ENCODE measurements at places on chromosomes 16 and 17.

DNA sequence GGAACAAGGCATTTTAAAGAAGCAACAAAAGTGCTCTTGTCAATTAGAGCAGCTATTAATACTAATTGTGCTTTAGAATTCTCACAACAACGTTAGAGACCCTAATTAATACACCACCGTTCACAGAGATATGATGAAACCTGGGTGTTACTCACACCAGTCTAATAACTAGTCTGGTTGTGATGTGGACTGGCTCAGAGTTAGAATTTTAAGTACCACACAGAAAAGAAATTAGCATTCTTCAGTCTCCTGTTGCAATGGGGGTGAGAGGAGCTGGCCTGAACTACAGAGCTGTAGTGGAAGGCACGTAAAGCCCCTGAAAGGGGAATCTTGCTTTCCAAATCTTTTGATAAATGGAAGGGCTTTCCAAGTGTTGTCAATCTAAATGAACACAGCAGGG, 240.8 kb upstream of the TOX3 start:
- DNase-seq = no peak

DNA sequence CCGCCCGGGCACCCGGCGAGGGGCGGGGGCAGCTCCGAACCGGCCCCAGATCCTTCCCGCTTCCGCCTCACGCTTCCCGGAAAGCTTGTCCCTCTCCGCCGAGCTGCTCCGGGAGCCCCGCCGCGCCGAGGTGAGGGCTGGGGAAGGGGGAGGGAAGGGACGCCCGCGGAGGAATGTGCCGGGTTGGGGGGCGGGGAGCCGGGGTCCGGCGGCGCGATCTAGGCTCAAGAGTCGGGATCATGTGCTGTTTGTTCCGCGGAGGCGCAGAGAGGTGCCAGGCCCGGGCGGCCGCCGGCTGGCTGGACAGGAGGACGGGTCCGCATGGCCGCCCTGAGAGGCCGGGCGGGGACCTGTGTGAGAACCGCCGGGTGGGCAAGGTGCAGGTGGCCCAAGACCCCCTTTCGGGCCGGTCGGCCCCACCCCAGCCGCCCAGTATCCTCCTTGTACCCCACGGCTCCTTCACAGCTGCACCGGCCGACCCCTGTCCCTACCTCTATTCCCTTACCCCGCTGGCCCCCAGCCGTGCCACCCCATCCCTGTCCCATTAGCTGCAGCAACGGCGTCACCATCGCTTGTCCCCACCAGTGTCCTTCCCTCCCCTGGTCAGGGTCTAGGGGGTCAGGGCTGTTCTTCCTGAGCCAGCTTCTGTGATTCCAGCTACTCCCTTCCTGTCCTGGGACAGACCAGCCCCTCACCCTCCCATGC, 429 bp downstream of the KIF1C start:
- no peak for DNase-seq

- no peak for DNase-seq
These were observed 16.2 kb downstream of the PITPNA start for GRCh38 chr17:1546292-1546922.

GRCh38 chr17:57858838-57859237, 9.0 kb upstream of the MRPS23 start:
- DNase-seq = no peak

DNA sequence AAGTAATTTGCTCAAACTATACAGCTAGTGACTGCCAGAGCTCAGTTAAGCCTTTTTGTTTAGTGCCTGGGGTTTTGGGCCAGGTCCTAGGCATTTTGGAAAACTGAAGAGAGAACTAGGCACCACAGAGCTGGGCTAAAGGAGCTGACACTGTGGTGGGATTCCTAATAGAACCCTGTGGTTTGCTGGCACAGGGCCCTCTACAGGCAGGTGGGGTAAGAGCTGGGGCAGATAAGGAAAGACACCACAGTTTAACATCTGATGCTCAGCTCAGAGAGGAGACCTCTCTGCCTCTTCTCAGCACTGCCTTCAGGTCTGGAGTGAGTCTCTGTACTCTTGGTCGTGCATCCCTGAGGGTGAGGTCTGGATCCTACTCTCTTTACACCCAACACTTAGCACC, 121.2 kb downstream of the SNX11 start:
- DNase-seq = peak; percentile 40

GRCh38 chr16:17026600-17027242, 444.0 kb downstream of the XYLT1 start:
- peak; percentile 63 for DNase-seq

DNA sequence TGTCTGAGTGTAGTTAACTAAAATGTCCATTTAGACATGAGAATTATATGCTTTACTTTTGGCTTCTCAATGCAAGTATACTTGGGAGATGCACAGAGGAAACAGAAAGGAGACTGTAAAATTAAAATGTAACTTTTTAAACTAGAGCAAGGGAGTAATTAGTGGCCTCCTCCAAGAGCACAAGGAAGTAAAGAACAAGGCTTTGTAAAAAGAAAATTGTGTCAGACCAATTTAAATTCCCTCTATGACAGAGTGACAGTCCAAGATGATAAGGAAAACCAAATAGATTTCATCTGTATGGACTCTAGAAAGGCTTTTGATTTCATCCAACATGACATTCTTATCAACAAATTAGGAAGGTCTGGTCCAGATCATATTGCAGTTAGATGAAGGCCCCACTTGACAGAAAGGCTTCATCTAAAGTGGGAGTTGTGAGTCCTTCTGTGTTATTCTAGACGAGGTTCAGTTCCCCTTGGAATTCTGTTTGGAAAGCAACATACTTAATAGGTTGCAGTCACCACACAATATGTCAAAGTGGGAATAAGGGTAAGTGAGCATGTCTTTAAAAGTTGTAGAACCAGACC, 6.5 kb upstream of the CAPNS2 start:
- DNase-seq = no peak

DNA sequence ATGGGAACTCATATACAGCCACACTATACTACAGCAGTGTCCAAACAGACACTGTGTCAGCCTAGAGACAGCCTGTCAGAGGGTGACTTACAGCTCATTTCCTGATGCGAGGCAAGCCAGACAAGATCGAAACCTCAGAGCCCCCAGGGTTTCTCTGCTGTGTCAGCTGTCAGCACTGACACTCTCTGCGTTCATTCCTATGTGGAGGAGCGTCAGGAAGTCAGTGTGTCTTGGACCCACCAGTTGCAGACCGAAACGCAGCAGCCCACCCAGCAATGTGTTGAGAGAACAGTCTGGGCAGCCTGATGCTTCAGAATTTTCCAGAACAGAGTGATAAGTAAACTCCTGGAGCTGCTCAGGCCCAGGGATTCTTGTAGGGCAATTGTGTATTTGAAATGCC, 20.6 kb upstream of the MAPT start:
- DNase-seq = peak; percentile 29

- no peak for DNase-seq
These were observed 8.7 kb downstream of the USP36 start for GRCh38 chr17:78831688-78832540.

GRCh38 chr16:84754353-84754856, 54.6 kb downstream of the USP10 start:
- DNase-seq = peak; percentile 91

- no peak for DNase-seq
These were observed 2.3 kb downstream of the GAS2L2 start for GRCh38 chr17:35750526-35751395.

- DNase-seq = no peak
These were observed 299.8 kb downstream of the SEC14L1 start for GRCh38 chr17:77440560-77440981.

DNA sequence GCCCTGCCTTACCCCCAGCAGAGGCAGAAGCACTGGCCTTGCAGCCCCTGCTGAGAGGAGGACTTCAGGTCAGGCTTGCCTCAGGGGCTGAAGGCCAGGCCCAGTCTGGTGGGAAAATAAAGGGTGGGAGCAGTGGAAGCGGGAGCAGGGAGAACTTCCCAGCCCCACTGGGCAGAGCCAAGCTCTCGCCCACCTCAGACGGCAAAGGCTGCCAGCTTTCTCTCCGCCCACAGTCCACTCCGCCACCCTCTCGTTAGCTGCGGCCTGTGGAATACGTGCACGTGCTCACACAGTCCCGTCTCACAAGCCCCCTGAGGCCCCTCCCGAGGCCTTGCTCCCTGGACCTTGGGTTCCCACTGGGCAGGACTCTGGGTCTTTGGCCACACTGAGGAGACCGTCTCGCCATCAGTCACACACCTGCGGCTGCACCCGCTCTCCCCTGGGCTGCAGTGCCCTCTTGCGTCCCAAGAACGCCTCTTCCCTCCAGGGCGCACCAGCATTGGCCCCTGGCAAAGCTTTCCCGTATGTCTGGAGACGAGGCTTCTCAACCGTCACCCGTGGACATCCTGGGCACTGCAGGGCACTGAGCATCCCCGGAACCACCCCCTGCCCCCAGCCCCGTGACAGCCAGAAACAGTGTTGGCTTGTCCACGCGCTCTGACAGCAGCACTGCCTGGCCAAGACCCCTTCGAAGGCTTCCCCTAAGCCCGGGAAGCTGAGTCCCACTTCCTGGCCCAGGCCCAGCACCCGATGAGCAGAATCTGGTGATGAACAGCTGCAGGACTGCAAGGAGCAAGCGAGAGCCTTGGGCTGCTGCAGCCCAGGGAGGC, 8.3 kb downstream of the MRPL28 start:
- peak; percentile 72 for DNase-seq

DNA sequence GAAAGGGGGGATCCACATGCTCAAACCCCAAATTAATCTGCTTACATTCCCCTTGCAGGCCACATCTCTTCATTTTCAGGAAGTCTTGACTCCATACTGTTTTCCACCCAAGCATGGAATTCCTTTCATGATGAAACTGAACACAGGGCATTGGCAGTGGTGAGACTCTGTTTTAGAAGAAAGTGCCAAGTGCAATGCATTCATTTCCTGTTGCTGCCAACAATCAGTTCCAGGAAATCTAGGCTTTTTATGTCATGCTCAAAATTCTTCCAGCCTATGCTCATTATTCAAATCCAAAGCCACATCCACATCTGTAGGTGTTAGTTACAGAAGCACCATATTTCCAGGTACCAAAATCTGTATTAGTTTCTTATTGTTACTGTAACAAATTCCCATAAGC, 4.1 kb downstream of the CCL2 start:
- no peak for DNase-seq

GRCh38 chr16:14669776-14670175, 24.3 kb downstream of the PLA2G10 start:
- DNase-seq = no peak

DNA sequence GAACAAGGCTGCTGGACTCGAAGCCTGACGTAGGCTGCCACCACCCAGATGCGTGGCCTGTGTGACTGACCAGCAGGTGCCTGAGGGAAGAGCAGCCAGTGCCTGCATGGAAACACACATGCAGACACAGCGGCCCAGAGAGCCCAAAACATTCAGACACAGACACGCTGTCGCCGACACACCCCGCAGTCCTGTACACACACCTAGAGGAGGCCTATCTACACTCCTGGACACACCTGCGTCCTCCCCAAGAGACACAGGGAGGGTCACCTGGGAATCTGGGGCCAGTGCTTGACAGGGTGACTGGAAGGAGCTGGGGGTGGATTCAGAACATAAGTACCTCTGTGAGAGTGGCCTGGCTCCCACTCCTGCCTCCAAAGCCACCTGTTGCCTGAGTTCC, 6.1 kb upstream of the TSPOAP1 start:
- DNase-seq = no peak

DNA sequence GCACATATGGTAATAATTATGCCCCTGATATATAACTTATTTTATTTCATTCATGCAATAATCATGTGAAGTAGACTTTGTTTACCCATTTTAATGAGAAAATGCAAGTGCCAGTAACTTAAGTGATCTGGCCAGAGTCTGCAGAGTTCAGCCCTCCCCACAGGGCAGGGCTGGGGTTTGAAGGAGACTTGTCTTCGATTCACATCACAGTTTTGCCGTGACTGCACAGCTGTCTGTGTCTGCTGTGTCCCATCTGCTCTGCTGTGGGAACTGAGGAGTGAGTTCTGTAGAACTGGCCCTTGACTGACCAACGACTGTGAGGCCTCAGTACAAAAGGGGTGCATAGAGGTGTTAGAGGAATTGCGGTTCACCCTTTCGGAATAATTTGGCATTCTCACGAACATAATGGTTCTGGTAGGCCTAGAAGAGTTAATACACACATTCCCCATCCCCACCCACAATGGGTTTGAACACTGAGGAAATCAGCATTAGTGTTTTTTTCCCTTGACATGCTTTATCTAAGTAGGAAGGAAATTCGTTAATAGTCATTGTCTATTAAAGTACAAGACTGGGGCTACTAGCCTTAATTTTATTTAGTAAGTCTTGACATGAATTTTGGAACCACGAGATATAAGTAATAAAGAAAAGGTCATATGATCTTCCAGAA, 113.6 kb upstream of the MON1B start:
- no peak for DNase-seq

All from common myeloid progenitor, CD34-positive (primary cell).